ENCODE measurements at places on chromosomes 5 and 9.
A peak's percentile ranks its signal among the peaks of the same experiment; 100 is the strongest.

DNA sequence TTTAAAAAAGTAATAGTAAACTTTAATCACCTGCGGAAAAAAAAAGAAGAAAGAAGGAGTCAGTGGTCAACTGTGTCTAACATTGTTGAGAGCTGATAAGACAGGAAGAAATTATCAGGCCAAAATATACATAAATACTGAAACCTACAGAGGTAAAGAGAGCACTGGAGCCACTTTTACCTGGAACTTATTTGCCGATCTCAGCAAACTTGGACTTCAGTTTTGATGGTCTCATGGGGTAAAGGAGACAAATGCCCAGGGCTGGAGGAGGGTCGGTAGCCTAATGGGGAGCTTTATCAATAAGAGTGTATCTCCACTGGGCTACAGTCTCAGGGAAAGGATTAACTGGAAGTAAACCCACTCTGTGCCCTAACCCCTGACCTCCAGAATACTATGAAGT lies 26.6 kb upstream of the ARHGEF28 start:
- no peak for DNase-seq

GRCh38 chr5:138829341-138829740 lies 45.8 kb downstream of the LRRTM2 start:
- DNase-seq: no peak

- DNase-seq: no peak
Observed at GRCh38 chr5:72693546-72694205, 122.8 kb upstream of the TNPO1 start.

GRCh38 chr5:107618242-107618641 lies 52.5 kb downstream of the EFNA5 start:
- no peak for DNase-seq

DNA sequence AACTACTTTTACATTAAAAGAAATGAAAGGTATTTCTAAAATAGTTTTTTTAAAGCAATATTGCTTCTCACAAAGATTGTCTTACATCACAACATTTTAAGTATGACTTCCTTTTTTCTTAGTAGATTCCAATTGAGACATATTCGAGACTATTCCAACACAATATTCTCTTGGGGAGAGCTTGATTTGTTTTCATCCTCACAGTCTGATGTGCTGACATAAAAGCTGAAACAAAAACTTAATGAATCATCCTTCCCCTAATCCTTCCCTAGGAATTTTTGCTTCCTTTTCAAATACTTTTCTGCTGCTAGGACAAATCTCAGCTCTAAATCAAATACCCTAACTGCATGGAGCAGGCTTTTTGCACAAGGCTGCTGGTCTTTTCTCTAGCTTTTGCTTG lies 245.8 kb upstream of the MAP3K1 start:
- DNase-seq: no peak

GRCh38 chr5:67165526-67166459 lies 30.8 kb downstream of the CD180 start:
- peak; percentile 86 for DNase-seq

- no peak for DNase-seq
Observed at GRCh38 chr5:135091286-135091685, 57.3 kb upstream of the PITX1 start.

Data from stimulated activated CD4-positive, alpha-beta T cell treated with anti-CD3 and anti-CD28 coated beads, Interleukin-15, amount 100 ng/mL, for 24 hours (primary cell).